ENCODE measurements at places on chromosomes 13 and 19.

DNA sequence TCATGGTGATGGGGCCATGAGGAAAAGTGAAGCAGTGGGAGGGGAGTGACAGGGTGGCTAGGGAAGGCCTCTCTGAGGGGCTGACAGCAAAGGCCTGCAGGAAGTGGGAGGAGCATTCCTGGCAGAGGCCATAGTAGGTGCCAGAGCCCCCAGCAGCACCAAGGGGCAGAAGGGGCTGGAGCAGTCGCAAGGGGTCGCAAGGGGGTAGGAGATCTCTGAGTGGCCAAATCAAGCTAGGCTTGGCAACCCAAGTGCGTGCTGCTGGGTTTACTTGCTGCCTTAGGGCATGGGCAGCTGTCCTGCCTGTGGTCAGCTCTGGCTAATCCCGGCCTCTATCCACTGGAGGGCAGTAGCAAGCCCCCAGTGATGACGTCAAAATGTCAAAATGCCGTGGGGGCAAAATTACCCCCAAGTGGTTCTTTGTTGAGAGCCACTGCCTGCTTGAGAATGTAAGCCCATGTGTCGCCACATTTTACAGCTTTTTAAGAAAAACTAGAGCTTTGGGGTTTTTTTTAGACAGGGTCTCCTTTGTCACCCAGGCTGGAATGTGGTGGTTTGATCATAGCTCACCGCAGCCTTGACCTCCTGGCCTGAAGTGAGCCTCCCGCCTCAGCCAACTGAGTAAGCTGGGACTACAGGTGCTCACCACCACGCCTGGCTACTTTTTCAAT, 11.8 kb downstream of the CCDC97 start:
- DNase-seq = no peak

DNA sequence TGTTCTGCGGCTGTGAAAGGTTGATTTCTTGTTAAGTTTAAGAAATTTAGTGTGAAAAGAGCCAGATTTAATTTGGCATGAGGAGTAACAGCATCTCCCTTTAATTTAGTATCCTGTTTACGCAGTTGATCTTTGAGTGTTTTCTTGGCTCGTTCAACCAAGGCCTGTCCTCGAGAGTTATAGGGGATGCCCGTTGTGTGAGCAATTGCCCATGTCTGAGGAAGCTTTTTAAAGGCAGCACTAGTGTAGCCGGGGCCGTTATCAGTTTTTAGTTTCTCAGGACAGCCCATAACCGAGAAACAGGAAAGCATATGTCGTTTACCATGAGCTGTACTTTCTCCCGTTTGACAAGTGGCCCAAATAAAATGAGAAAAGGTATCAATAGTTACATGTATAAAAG, 47.5 kb upstream of the ZNF43 start:
- DNase-seq = no peak

DNA sequence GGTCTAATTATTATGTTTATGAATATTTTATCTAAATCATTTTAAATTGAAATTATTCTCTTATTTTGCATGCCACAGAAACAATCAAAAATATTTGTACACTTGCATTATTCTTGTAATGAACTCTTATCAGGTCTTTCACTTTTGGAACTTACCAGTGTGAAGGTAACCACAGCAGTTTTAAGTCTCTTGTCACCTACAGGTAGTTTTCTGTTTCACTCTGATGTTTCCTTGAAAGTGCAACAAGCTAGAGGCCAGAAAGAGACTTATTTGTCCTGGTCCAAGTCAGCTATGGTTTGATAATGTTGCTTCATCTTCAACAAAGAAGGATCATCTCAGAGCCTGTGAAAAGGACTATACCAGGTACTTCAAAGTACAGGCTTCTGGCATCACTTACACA, 133.4 kb upstream of the NBEA start:
- DNase-seq = no peak

- DNase-seq = no peak
Observed at GRCh38 chr19:48866692-48867091, 1.7 kb downstream of the PLEKHA4 start.

DNA sequence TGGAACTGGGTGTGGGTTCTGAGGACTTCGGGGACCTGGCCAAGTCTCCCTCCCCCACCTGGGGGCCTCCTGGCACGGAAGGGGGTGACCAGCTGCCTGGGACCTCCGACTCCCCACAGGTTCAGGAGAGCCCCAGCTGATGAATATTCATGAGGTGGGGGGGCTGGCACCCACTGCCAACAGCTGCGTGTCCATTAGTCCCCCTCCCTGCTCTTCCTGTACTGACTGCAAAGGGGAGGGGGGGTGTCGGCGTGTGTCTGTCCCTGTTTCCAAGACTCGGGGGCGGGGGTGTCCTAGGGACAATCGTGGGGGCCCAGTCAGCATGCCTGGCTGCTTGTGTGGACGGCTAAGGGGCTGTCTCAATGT, 10.6 kb upstream of the NFIX start:
- DNase-seq = no peak

All from activated CD4-positive, alpha-beta T cell treated with anti-CD3 and anti-CD28 coated beads, Interleukin-2, amount 10 ng/mL, durations not matched to agents 7 days and 5 days (primary cell).